Activated T-cell treated with anti-CD3 and anti-CD28 coated beads for 24 hours (primary cell): ENCODE measurements at places on chromosomes 2 and 18.

DNA sequence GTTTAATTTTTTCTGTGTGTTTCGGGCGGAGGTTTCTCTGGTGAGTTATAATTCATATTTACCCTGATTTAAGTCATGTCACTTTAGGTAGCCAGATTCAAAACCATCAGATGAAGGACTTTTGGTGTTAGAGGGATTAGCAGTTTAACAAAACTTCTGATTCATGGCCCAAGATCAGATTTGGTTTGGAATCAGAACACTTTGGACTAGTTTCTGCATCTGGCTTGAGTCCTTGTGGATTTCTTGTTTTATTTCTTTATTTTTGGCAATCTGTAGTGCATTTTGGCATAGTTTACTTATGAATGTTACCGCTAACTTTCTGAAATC is 3.5 kb downstream of the NEDD4L start:
- no peak for DNase-seq

DNA sequence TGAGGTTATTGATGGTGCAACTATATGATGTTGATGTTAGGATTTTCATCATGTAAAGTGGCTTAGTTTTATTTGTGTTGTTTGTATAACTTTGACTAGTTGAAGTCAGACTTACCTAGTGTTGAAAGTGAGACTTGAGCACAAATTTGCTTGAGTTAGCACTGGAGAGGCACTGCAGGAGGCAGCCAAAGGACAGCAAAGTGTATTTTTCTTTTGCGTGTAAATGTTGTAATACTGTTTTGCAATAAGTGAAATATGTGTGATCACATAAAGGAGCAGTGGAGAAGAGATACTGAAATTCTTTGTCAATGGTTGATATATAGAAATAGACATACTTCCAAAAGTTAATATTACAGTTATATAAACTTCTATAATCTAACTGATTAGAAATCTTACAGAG is 332.0 kb upstream of the RAB12 start:
- DNase-seq = no peak

- DNase-seq = no peak
Measured at GRCh38 chr18:69580107-69580506, 179.4 kb downstream of the DOK6 start.

DNA sequence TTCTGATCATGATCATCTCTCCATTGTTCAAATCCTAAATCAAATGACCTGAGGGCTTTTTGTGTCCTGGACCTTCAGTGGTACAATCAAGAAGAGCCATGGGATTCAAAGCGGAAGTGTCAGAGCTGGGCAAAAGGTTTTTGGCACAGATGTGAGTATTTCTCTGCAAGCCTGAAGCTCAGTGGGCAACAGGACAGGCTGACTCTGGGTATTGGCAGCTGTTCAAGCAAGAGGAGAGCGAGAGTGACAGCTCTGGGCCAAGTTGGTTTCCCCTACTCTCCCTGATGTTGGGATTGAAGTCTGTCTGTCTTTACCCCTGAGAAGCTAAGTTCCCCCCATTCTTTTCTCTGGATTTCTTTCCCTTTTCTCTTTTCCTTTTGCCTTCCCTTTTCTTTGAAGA is 33.3 kb downstream of the DSEL start:
- no peak for DNase-seq

- no peak for DNase-seq
Measured at GRCh38 chr18:54260396-54261072, 8.8 kb upstream of the POLI start.

- no peak for DNase-seq
Measured at GRCh38 chr2:64288321-64289193, 144.3 kb upstream of the PELI1 start.

GRCh38 chr2:30230497-30231211 is 680 bp upstream of the LBH start:
- no peak for DNase-seq

DNA sequence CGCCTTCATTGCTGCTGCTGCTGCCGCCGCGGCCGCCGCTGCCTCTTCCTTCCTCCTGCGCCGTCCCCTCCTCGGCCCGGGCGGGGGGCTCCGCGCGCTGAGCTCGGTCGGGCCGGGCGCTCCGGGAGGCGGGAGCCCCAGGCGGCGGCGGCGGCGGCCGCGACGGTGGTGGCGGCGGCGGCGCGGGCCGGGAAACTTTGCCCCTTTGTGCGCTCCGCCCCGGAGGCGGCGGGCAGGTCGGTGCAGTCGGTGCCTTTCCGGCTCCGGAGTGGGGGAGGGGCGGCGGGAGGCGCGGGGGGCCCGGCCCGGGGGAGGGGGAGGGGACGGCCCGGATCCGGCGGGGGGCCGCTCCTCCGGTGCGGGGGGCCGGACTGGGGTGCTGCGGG is 205 bp downstream of the TET3 start:
- DNase-seq = peak; percentile 49

- DNase-seq = no peak
Measured at GRCh38 chr2:62202019-62202722, 6.3 kb downstream of the B3GNT2 start.

- no peak for DNase-seq
Measured at GRCh38 chr18:27211569-27211968, 26.5 kb upstream of the CHST9 start.

GRCh38 chr2:152166633-152167032 is 8.9 kb downstream of the STAM2 start:
- no peak for DNase-seq

GRCh38 chr2:71671203-71671854 is 218.0 kb downstream of the DYSF start:
- DNase-seq = no peak

DNA sequence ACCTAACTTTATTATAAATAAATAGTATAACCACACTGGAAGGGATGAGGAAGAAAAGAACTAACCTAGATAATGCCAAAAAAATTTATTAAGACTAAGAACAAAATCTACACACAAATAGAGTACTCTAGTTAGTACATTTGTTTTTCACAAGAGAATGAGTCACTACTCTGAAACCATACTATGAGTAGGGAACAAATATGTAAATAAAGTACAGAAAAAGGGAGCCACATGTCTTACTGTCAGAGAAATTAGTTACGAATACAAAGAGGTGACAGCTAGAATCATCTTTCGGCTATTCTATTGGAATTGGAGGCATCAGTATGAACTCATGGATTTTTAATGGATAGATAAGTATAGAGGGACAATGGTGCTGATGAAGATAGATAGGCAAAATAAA is 150.5 kb downstream of the COPS8 start:
- no peak for DNase-seq

DNA sequence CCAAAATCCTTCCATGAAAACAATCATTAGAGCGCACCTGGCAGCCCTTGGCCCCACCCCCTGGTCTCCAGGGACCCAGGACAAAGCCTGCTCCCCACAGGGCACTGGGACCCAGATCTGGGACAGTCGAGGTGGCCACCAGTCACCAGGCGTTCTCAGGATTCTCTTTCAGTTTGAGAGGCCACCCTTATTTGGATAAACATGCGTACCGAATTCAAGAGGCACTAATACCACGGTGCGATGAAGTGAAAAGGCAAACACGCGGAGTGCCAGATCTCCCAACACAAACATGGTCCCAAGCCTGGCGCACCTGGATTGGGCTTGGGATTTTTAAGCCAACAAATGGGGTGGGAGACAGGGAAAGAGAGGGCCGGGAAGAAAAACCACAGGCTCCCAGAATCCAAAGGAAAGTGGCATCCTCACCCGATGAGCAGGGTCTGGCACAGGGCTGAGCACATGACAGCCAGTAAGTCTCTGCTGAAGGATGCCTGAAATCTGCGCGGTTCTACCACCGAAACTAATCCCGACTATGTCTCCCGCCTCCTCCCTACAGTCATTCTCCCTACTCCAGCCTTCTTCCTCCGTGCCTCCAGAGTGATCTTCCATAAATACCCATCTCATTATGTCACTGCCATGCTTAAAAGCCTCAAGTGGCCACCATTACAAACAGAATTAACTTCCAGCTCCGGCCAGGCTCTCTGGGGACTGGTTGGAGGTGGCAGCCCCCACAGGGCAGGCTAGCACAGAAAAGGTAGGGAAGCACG is 60.9 kb upstream of the KLHL29 start:
- DNase-seq = no peak

- DNase-seq = no peak
Measured at GRCh38 chr2:49296107-49296867, 142.0 kb upstream of the FSHR start.

DNA sequence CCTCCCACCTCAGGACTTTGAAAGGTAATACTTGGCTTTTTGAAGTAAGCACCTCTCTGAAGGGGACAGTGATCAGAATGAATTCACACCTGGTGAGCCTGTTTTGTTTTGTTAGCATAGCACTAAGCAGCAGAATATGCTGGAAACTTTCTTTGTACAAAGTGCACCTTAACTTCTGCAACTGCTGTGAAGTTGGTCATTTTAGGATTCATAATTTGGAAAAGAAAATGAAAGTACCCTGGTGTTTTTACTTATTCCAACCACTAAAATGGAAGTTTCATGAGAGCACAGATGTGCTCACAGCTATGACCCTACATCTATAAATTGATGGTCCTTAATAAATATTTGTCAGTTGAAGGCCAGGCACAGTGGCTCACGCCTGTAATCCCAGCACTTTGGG is 257.8 kb upstream of the STON1 start:
- DNase-seq = no peak

DNA sequence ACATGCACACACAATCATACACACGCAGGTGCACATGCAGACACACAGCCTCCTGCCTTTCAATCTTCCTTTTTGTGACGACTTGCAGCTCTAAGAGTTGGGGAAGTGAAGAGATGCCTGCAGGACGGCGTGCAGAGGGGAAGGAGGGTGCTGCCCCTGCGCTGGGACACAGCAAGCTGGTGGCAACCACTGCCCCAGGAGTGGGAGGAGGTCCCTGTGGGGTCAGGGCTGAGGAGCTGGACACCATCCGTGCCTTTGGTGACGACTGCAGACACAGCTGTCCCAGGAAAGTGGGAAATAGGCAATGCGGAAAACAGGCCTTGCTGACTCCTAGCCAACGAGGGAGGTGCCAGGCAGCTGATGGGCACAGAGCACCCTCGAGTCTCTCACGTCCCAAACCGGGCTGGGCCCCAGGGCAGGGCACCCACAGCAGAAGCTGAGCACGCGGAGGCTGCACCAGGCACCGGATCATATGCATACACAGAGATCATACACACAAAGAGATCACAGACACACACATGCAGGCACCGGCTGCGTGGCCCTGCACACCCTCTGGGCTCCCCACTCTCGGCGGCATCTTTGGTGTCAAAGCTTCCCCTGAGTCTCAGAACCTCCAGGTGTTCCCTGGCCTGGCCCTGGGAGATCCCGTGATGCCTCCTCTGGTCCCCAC is 146.1 kb downstream of the PXDN start:
- DNase-seq = no peak

- DNase-seq = no peak
Measured at GRCh38 chr2:98757904-98758421, 27.0 kb upstream of the MGAT4A start.

DNA sequence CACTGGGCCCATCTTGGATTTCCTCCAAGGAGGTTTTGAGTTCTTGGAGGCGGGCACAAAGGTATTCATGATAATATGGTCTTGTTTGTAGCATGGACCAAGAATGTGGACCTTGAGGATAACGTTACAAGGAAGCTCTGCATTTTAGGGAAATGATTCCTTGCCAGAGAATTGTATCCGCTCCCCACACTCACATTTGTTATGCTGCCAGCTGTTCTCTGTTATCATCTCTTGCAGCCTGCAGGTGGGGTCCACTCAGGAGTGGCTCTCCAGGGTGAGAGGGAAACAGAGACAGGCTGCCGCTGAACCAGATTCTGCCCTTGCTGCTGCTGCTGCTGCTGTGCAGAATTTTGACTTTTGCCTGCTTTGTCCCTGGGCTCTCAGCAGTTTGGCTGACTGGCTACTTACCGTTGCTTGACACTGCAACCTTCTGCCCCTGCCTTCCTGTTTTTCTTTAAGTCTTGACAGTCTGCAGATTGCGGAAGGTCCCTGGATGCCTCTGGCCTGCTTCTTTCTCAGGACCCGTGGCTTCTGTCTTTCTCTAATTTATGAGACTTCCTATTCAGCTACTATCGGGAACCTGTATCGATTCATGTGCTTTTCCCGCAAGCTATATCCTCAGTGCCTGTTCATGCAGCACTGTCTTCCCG is 122.3 kb upstream of the DOCK10 start:
- DNase-seq = no peak

GRCh38 chr18:75124551-75124950 is 84.4 kb downstream of the PTGR3 start:
- DNase-seq = no peak

GRCh38 chr2:139080244-139080643 is 300.1 kb upstream of the NXPH2 start:
- DNase-seq = no peak

GRCh38 chr2:231664727-231665126 is 43.6 kb upstream of the PTMA start:
- DNase-seq = no peak

- no peak for DNase-seq
Measured at GRCh38 chr2:233133239-233133638, 73.1 kb downstream of the INPP5D start.

DNA sequence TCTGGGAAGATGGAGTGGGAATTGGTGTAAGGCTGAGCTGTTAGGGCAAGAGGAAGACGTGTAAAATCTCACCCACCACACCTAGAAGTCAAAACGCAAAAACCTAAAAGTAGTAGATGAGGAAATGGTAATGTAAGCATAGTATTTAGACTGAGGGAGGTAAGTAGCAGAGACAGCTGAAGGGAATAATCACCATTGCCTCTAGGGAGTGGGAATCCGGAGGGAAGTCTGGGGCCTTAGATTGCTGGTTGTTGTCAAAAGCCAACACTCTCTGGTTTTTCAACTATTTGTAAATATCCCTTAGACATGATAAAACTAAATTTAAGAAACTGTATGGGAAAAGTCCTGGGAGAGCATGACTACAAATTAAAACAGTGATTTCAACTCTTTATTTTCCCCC is 28.7 kb upstream of the MYCN start:
- DNase-seq = no peak

DNA sequence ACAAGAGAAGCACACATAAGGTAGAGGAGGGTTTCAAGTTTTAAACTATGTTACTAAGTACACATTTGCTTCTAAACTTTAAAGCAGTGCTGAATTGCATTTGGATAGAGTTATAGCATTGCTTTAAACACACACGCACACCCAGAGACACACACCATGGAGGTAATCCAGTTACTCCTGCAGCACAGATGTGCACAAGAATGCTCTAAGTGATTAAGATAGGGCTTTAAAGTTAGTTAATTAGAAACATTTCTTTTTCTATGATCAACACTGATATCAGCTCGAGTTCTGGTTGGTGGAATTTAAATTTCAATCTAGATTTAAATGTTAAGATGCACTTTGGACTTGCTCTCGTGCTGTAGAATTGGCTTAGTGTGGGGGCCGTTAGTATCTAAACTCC is 492.3 kb downstream of the ZEB2 start:
- DNase-seq = no peak

GRCh38 chr2:25238920-25239319 is 70.5 kb upstream of the POMC start:
- no peak for DNase-seq

GRCh38 chr2:29192526-29192925 is 77.3 kb downstream of the CLIP4 start:
- no peak for DNase-seq

GRCh38 chr2:84788498-84788897 is 92.4 kb downstream of the TRABD2A start:
- DNase-seq = no peak
